ENCODE measurements at places on chromosomes 11 and 22. TPM values are rescaled to one million over a fixed set of nuclear protein-coding genes. Genes with fewer than 3 reads are reported as not detected.

Gene VSIG2
- not detected for total RNA-seq

Gene TIGD3
- total RNA-seq = 0.14 TPM

DNA sequence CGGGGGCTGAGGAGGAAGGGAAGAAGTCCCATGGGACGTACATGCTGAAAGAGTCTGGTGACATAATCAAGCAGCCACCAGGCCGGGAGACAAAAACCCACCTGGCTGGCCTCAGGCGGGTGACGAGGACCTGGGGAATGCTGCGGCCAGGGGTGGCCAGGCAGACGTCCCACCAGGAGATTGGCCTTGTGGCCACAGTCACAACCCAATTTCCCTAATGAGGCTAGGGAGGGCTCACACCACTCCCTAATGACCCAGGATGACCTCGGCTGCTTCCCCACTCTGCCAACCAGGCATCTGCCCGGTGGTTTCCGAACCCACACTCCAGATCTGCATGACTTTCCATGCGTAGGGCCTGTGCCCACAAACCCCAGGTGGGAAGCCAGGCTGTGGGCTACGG is 66.9 kb downstream of the SCUBE1 start:
- H3K27me3 ChIP-seq = no peaks in the 10 kb centered on the region
- no peak for DNase-seq
- H3K4me3 ChIP-seq = no peak overlapping the region
- no peaks in the 10 kb centered on the region for H3K36me3 ChIP-seq
- peak overlapping the region; percentile 69 for H3K27ac ChIP-seq

- H3K4me3 ChIP-seq = no peak overlapping the region
- no peaks in the 10 kb centered on the region for H3K27me3 ChIP-seq
- H3K4me1 ChIP-seq = peaks cover 10% of the 10 kb centered on the region
- no peaks in the 10 kb centered on the region for H3K36me3 ChIP-seq
- H3K27ac ChIP-seq = no peak overlapping the region
Observed at GRCh38 chr11:86627776-86628455, 44.5 kb downstream of the ME3 start.

DNA sequence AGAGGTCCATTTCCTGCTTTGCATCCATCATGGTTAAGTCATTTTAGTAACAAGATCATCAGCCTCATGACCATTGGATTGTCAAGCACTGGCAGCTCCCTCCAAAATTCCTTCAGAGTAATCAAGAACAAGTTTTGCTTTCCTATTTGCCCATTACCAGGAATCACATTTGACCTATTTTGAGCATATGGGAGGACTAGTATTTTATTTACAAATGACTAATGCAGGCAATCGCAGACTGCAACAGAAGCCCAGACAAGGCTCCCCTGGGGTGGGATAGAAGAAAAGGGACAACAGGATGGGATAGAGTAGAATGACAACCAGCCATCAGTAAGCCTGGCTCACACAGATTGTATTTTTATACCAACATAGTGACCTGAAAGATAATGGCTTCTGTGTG is 9.1 kb downstream of the MMP10 start:
- H3K4me3 ChIP-seq = no peak overlapping the region
- no peak for DNase-seq
- H3K27me3 ChIP-seq = no peaks in the 10 kb centered on the region
- no peaks in the 10 kb centered on the region for H3K4me1 ChIP-seq
- no peak overlapping the region for H3K27ac ChIP-seq

All from MCF 10A (cell line).